ENCODE measurements at places on chromosomes 1 and 21.

- no peak for DNase-seq
These were observed 50.9 kb downstream of the ACBD6 start for GRCh38 chr1:180451504-180451903.

DNA sequence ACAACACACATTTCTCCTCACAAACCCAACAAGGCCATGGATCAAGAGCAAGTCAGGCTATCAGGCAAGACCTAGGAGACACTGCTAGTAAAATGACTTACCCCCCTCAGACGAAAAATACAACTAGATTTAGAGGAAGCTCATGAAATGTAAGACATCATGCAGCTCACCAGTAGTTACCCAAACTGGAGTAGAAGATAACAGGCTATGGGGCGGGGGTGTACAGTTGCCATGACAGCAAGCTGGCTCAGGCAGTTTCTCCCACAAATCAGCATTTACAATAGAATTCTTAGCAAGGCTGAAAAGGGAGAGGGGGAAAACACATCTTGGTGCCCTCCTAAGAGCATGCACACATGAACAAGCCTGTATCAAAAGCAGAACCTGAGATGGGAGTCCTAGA, 13.9 kb downstream of the TPM3 start:
- no peak for DNase-seq

DNA sequence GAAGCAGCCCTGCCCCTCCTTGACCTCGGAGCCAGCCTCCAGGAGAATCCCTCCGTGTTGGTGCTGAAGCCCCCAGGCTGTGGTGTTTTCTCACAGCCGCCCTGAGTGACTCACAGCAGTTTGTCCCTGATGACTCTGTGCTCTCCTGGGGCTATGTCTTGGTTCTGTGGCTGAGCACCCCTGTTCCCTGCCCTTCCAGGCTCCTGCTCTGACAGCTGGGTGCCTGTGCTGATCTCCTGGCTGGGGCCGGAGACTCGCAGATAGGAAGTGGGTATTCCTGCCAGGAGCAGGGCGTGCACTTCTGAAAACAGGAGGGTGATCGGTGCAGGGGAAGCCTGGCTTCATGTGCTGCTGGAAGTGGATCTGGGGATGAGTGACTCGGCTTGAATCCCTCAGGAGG, 34.5 kb downstream of the POFUT2 start:
- no peak for DNase-seq

- no peak for DNase-seq
These were observed 179.5 kb downstream of the LRRC7 start for GRCh38 chr1:69747207-69747606.

DNA sequence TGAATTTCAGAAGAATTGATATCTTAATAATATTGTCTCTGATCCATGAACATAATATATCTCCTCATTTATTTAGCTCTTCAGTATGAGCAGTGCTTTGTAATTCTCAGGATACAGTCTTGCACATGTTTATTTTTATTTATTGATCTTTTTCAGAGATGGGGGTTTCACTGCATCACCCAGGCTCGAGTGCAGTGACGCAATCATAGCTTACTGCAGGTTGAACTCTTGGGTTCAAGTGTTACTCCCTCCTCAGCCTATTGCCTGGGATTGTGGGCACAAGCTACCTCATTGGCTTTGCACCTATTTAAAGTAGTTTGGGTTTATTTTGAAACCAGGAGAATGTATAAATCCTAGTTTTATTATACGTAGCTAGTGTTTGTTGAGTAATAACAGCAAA, 4.7 kb downstream of the RPS6KC1 start:
- DNase-seq, result no peak

Measured in CD4-positive, alpha-beta T cell (primary cell).